Endothelial cell (in vitro differentiated cells): ENCODE measurements at places on chromosomes 11 and 22. TPM values are rescaled to one million over a fixed set of nuclear protein-coding genes. Genes with fewer than 3 reads are reported as not detected.

KCNK7 gene
- 2.0 TPM for total RNA-seq

RAB3IL1 gene
- total RNA-seq: 8.9 TPM

HEPN1 gene
- not detected for total RNA-seq

MS4A6A gene
- not detected for total RNA-seq

DNA sequence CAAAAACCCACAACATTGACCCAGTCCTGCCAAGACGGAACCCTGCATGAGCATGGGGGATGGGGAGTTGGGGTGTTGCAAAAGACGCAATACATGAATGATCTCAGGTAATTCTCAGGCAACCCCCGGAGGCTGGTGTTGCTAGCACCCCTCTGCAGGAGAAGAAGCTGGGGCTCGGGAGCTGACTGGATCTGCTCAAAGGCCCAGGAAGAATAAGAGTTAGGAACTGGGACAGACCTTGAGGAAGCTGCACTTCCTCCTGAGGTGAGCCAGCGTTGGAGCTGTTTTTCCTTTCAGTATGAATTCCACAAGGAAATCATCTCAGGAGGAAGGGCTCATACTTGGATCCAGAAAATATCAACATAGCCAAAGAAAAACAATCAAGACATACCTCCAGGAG is at the start of gene KRTAP5-9:
TSS of gene KRTAP5-9 (plus strand) at position 301 of the 400 bp plus-strand sequence. CDS start 238 bp downstream, outside the sequence.
- no peak for DNase-seq

GRCh38 chr11:126169291-126169690 is 42.2 kb downstream of the RPUSD4 start:
- no peak for DNase-seq

GRCh38 chr11:11555208-11555607 is 66.6 kb downstream of the GALNT18 start:
- DNase-seq: no peak

- DNase-seq: no peak
Measured at GRCh38 chr11:61696602-61697001, 16.4 kb downstream of the DAGLA start.

GRCh38 chr22:33920197-33920540 is at the start of gene LARGE1:
TSS of gene LARGE1 (minus strand) at chr22:33920476.
- peak; percentile 46 for DNase-seq

DNA sequence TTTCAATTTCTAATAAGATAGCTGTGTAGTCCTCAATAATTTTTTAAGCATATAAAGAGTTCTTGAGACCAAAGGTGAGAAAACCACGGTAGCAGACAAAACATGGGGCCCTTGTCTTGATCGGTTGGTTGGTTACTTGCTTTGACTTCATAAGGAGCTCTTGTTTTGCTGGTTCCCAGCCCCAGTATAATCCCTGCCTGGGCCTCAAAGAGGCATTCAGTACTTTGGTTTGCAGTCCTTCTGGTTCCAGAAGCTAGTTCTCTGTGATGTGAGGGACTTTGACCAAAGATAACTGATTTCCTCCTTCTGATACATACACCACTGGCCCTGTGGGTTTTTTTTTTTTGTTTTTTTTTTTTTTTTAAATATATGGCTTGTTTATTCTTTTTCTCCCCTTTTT is 17.1 kb downstream of the MARK2 start:
- no peak for DNase-seq
